ENCODE measurements at places on chromosomes 5 and 9. TPM values are rescaled to one million over a fixed set of nuclear protein-coding genes. Genes with fewer than 3 reads are reported as not detected.

Gene ZDHHC21
- 7.4 TPM for total RNA-seq

Gene FUT7
- not detected for total RNA-seq

Gene F2RL2
- total RNA-seq = 0.25 TPM

Gene CA9
- total RNA-seq = not detected

Gene CD74
- 12.0 TPM for total RNA-seq

Gene PFN3
- not detected for total RNA-seq

Gene FOXD4
- total RNA-seq = not detected

Gene TMEM171
- 17.6 TPM for total RNA-seq

Gene C5orf63
- 5.9 TPM for total RNA-seq

Gene SPINK1
- total RNA-seq = not detected

Gene TSSK1B
- not detected for total RNA-seq

Data from mammary microvascular endothelial cell (primary cell).